Mammary epithelial cell (primary cell): ENCODE measurements at places on chromosomes 5 and 9. TPM values are rescaled to one million over a fixed set of nuclear protein-coding genes. Genes with fewer than 3 reads are reported as not detected.

GRCh38 chr5:60161340-60161934 is 267.9 kb upstream of the PDE4D start:
- DNase-seq: peak; percentile 11

- no peak for DNase-seq
Observed at GRCh38 chr5:41735213-41735612, 135.0 kb downstream of the OXCT1 start.

GRCh38 chr5:53908757-53909156 is 348.3 kb downstream of the NDUFS4 start:
- no peak for DNase-seq

DNA sequence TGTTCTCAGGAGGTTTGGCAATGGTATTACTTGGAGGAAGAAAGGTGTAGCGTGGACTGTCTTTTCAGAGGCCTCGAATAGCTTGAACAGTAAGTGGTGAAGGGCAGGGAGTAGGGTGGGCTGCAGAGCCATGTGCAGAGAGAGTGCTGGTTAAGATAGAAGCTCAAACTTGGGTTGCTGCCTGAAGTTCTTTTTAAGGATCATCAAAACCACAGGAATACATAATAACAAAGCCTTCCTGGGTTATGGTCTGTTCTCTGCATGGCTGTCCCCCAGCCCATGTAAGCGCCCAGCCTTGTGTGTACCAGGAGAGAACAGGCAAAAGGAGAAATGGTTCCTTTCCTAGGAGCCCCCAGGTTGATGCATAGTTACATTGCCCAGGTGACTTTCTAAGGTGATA is 43.9 kb downstream of the RCL1 start:
- DNase-seq: no peak

GRCh38 chr5:109690975-109691574 is 1.3 kb downstream of the MAN2A1 start:
- DNase-seq: peak; percentile 67

DNA sequence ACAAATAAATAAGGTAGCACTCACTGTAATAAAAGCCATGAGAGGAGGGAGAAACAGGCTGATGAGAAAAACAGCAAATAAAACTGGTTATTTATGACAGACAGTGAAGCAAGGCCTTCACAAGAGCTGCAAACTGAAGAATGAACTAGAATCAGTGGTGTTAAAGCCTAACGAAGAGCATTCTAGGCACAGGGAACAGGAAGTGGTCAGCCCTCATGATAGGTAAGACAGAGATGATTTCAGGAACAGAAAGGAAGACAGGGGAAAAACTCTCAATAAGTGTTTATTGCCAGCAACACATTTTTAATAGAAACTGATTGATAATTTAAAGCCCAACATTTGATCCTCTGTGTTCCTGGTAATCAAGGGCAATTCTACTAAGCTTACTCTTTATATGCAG is 124.5 kb downstream of the EDIL3 start:
- no peak for DNase-seq

DNA sequence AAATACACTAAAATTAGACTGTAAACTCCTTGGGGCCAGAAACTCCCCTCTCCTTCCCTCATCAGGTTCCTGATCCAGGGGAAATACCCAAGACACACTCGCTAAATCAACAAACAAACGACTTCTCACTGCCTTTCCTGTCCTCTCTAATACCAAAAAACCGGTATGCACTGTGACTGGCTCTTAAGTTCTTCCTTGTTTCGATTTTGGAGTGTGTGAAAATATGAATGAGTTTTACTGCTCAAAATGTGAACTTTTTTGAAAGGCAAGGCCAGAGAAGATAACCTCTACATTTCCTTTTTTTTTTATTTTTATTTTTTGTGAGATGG is 81.1 kb upstream of the EPB41L4B start:
- peak; percentile 40 for DNase-seq

GRCh38 chr5:150464554-150465012 is 15.0 kb upstream of the RPS14 start:
- no peak for DNase-seq

DNA sequence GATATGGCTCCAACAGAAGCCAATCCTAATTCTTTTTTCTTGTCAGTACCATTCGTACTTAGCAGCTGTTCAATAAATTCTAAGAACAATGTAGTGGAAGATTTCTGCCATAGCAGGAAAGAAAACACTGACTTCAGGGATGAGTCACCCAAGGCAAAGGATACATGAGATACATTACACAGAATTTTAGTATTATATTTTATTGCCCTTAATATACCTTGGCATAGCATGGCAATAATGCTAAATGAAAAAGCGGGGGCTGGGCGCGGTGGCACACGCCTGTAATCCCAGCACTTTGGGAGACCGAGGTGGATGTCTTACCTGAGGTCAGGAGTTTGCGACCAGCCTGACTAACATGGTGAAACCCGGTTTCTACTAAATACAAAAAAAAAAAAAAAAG is 619.1 kb upstream of the DAB2 start:
- DNase-seq: no peak

GRCh38 chr5:129459777-129460671 is at the start of gene ADAMTS19:
Gene ADAMTS19 (plus strand): TSS chr5:129460298. CDS start chr5:129460392, 94 bp downstream.
- DNase-seq: peak; percentile 50

DNA sequence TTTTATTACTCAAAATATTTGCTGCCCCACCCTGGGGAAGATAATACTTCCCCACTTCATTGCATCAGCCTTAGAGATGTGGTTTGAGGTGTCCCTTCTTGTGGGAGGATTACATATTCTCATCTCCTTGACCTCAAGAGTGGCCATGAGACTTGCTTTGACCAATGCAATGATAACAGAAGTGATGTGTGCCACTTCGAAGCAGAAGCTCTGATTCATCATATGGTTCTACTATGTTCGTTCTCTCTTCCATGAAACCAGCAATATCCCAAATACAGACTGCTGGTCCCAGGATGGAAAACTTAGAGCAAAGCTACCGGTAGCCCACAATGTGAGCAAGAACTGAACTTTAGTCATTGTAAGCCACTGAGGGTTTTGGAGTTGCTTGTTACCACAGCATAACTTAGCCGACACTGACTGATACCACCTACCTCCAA is 92.0 kb downstream of the THBS4 start:
- DNase-seq: no peak

DNA sequence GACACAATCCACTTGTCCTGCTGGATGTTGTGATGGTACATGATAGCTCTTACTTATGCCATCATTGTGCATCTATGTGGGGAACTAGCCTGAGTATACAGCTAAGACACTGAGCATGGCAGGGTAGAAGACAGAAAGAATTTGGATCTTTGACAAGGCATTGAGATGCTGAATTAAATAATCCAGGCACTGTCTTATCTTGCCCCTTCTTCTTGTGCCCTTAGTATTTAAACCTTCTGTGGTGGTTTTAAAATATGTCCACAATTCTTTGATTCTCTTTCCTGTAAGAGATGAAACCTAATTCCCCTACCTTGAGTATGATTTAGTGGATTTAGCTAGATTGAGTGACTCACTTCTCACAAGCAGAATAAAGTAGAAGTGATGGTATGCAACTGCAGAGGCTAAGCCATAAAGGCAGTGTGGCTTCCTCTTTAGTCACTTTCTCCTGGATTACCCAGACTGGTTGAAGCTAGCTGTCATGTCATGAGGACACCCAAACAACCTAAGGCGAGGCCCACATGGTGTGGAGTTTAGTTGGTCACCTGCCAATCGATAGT is 174.0 kb upstream of the NREP start:
- peak; percentile 78 for DNase-seq

DNA sequence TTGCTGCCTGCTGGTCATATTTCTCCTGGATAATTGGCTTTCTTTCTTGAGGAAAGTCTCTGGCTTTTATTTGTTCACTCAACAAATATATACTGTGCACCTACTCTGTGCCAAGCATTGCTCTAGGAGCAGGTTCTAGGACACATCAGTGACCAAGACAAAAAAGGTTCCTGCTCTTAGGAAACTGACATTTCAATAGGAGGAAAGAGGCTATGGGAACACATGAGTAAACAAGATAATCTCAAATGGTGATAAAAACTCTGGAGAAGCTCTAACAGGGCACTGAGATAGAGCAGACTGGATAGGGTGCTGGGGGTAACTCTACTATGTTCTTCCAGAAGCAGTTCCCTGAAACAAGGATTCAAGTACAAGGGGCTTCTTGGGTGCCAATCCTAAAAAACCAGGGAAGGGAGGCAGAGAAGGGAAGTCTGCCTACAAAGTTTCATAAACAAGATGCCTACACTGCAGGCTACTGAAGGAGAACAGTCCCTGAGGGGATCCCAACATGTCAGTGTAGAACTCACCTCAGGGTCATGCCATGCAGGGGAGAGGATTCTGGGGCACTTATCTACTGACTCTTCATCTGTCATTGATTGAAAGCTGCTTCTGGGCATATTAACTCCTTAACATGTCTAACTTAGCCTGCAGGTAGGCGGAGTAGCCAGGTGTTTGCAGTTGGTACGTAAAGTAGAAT is 181.3 kb downstream of the GRIA1 start:
- no peak for DNase-seq

DNA sequence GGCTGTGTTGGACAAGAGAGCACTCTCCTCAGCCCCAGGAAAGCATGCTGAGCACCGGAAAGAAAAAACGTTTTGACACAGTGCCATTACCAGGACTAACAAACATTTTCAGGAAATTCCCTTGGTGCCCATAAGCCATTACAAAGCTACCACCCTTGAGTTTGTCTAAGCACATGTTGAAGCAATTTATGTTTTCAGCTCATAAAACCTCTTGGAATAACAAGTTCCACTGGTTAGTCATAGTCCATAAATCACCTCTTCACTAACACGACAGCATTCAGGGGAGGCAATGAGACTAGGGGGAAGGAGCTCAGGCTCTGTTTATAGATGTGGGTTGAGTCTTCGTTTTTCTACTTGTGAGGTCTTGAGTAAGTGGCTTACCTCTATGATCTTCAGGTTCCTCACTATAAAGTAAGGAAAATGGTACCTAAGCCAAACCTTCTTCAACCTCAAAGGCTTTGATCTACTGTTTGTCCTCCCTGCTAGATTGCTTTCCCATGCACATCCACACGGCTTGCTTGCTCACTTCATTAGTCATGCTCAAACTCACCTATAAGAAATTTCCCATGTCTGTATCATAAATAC is 65.4 kb downstream of the DRD1 start:
- peak; percentile 39 for DNase-seq

- peak; percentile 76 for DNase-seq
Observed at GRCh38 chr5:58891086-58891970, 308.5 kb downstream of the RAB3C start.

- peak; percentile 3 for DNase-seq
Observed at GRCh38 chr5:43635374-43635773, 32.4 kb downstream of the NNT start.

- DNase-seq: no peak
Observed at GRCh38 chr9:86652736-86653135, 294.6 kb downstream of the GAS1 start.

DNA sequence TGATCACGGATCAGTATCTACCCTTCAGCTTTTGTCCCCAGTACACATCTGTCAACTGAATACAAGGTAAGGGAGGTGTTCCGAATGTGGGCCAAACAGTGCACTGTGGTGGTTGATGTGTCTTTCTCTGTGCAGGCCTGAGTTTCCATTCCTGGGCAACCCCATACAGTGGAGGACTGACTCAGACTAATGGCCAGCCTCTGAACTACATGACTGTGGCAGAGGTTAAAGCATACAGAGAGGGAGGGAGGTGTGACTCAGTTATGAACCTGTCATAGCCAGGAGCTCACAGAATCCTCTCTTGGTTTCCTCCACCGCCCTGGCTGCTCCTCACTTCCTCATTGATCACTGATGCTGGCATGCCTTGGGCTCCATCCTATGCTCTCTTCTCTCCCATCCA is 136.4 kb upstream of the TAS2R1 start:
- peak; percentile 38 for DNase-seq

The FPGS gene
- total RNA-seq: 85.8 and 106 TPM in 2 replicates

The C6 gene
- total RNA-seq: not detected

The ADGRV1 gene
- total RNA-seq: 0.50 TPM

The RNF183 gene
- not detected in 2 replicates for total RNA-seq

The CCL27 gene
- not detected for total RNA-seq

The IL11RA gene
- 6.0 TPM for total RNA-seq

The STKLD1 gene
- total RNA-seq: 1.0 and 1.3 TPM in 2 replicates

The SET gene
- 484 and 497 TPM in 2 replicates for total RNA-seq

The CBY3 gene
- total RNA-seq: 0.33 TPM

The LOX gene
- total RNA-seq: 2.4 and 5.9 TPM in 2 replicates

The IGIP gene
- total RNA-seq: 3.4 and 4.0 TPM in 2 replicates
